ENCODE measurements at places on chromosomes 2 and 18.
A peak's percentile ranks its signal among the peaks of the same experiment; 100 is the strongest.

- DNase-seq = no peak
Observed at GRCh38 chr2:151878655-151879563, 50.7 kb upstream of the ARL5A start.

DNA sequence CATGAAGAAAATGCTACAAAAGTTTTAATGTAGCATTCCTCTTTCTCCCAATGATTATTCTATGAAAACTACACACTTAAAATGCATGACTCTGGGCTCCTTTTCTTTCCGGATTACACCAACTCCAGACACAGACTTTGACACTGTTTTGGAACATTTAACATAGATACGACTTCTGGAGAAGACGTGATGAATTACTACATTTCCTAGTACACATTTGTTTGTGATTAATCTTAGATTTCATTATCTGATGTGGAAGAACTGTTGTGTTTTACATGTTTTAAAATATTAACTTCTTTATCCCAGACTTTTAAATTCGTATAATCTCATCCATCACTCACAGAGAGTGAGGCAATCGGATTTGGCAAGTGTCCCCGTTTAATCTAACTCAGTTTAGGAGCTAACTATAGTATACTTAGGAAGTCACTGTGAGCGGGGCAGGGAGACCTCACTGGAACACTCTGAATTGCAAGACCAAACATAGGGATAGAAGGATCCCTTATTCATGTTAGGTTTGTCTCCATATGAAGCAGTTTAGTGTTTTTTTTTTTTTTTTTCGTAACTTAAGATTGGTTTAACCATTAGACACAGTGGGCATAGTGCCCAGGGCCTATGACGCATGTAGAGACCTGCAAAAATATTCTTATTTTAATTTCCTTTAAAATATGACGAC, 66.7 kb downstream of the PDE1A start:
- no peak for DNase-seq

- no peak for DNase-seq
Observed at GRCh38 chr2:190726255-190726654, 77.4 kb downstream of the NAB1 start.

- no peak for DNase-seq
Observed at GRCh38 chr18:49020129-49020528, 69.4 kb upstream of the SMAD7 start.

DNA sequence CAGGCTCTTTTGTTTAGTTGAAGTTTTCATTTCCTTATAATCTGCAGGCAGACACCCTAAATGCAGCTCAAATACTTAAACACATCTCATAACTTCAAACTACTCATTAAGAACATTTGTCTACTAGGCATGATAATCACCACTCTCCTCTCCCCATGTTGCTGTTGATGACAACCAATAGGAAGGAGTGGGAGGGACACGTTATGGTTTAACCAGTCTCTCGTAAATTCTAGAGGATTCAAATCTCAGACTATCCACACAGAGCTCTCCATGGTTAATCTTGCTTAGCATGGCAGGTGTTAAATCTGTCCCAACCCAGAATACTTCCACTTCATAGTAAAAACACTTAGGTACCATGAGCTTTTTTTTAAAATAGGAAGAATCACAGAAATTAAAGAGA, 127.4 kb upstream of the AQP4 start:
- DNase-seq = no peak

- DNase-seq = no peak
Observed at GRCh38 chr2:187207126-187207525, 240.9 kb downstream of the CALCRL start.

GRCh38 chr2:192000196-192000980, 153.5 kb upstream of the CAVIN2 start:
- no peak for DNase-seq

GRCh38 chr2:100008956-100009355, 133.4 kb downstream of the AFF3 start:
- no peak for DNase-seq

GRCh38 chr2:219207884-219208740, 1.5 kb downstream of the ZFAND2B start:
- no peak for DNase-seq

DNA sequence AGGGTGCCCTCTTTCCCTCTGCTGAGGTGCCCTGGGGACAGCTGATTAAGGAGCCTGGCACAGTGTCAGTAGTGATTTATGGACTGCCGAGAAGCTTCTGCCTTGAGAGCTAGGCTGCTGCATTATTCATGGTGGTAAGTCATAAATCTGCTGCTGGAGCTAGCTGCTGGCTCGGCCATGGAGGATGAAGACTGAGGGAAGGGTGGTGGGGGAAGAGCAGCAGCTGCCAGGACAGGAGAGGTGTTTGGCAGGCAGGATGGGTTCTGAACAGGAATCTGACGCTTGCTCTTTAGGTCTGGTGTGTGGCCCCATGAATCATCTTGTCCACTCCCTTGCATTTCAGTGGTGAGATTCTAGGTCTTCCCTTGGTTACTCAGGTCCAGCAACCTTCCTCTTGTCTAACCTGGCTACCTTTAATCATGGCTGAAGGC, 296.3 kb downstream of the DYSF start:
- peak; percentile 34 for DNase-seq

DNA sequence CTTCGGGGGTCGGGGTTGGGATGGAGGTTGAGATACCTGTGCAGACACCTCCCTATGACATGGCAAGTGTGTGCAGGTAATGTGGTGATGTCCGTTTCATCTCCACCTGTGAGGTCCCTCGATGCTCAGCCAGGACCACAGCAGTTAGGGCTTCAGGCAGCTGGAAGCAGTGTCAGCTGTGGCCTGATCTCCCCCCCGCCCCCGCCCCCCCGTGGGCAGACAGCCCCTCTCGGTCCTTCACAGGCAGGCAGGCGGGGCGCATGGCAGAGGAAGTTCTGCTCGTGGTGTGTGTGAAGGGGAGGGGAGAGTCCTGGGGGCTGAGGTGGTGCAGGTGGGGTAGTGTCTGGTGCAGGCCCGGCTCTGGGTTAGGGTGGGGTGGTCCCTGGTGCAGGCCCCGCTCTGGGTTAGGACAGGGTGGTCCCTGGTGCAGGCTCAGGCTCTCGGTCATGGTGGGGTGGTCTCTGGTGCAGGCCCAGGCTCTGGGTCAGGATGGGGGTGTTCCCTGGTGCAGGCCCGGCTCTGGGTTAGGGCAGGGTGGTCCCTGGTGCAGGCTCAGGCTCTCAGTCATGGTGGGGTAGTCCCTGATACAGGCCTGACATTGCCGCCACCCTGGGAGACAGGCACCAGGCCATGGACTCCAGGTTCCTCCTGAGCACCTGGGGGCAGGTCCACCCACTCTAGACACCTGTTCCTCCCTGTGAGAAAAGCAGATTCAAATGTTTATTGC, 94.3 kb downstream of the NFATC1 start:
- DNase-seq = no peak

- DNase-seq = no peak
Observed at GRCh38 chr18:72637299-72637698, 93.2 kb upstream of the CBLN2 start.

DNA sequence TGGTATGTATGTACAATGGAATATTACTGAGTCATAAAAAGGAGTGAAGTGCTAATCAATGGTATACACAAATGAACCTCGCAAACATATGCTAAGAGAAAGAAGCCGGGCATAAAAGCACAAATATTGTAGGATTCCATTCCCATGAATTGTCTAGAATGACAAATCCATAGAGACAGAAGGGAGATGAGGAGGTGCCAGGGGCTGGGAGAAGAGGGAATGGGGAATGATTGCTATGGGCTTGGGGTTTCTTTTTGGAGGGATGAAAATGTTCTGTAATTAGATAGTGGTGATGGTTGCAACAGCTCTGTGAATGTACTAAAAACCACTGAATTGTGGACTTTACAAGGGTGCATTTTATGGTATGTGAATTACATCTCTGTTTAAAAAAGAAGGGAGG, 73.5 kb downstream of the GLI2 start:
- DNase-seq = no peak

GRCh38 chr18:59021500-59021899, 118.2 kb upstream of the SEC11C start:
- peak; percentile 21 for DNase-seq

DNA sequence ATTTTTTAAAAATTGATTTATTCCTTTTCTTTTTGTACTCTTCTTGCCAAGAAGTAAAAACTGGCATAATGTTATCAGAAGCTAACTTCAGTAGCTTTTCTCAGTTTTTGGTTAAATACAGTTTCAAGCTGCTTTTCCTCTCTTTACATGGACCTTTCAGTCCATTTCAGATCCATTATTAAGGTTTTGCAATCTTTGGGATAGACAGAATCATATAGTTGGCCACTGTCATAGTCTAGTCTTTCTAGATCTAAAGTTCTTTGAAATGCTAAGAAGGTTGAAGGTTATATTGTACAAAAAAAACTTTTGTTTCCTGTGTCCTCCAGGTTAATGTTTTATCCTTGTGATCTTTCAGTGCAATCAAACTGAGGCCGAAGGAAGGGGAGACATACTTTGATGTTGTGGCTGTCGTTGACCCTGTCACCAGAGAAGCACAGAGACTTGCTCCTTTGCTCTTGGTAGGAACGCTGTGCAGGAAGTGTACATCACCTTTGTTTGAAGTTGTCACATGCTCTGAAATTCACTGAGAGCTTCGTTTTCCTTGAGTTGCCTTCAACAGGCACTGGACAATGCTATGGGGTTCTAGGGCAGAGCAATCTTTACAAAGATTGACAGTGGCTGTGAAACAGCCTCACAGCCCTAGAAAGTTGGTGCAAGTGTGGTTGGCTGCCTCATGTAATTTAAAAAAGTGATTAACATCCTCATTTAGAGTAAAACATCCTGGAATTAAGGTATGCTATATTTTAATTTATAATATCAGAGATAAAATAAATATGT, 79.1 kb downstream of the UGGT1 start:
- DNase-seq = no peak

DNA sequence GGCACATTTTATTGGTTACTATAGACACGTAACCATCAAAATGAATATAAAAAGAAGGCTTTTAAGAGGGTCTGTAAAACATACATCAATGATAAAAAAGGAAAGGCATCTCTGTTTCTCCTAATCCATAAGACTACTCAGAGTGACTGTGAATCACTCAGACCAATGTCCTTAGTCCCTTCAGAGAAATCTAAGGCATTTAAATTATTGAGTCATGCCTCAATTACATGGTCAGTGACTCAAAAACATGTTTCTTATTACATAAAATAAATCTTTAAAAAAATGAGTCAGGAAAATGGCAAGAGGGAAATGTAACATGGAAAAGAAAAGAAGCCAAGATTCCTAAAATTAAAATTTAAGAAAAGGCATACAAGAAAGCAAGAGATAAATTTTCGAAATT, 146.6 kb downstream of the ERBB4 start:
- DNase-seq = no peak

GRCh38 chr2:238597638-238598528, 171.2 kb downstream of the ASB1 start:
- DNase-seq = no peak

- DNase-seq = no peak
Observed at GRCh38 chr2:205292665-205293295, 389.5 kb upstream of the NRP2 start.

- no peak for DNase-seq
Observed at GRCh38 chr2:231531883-231532755, 1.9 kb upstream of the NMUR1 start.

DNA sequence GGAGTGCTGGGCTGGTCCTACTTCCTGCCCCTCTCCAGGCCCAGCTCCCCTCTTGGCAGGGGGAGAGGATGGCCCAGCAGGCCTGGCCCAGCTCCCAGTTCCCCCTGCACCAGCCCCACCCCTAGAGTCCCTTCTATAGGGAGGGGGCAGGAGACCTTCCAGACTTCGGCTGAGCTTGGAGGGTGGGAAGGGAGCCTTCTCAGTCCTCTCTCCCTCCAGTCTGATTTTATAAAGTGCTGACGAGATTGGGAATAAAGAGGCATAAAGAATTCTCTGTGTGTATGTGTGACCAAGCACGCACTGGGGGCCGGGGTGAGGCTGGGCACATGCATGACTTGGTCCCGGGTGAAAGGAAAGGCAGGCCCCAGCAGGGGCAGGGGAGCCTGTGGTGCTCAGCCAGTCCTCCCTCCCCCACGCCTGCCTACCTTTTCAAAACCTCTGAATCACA, 5.1 kb downstream of the CHPF start:
- DNase-seq = no peak

DNA sequence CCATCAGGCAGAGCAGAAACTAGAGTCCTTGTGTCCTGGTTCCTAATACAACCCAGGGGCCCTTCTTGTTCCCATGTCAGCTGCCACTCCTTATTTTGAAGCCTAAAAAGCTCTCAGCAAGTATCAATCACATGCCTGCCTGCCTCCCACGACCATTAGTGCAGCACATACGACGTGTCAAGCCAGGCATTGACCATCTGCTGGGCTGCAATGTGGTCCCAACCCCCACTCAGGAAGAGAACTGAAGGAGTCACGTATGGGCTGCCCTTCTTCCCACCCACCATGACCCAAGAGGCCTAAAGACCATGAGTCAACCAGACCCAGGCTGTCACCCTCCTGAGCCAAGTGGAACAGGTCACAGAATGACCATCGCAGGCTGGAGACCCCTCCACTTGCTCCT, 98.8 kb downstream of the KLHL29 start:
- DNase-seq = no peak

- no peak for DNase-seq
Observed at GRCh38 chr18:12046751-12047335, 46.8 kb upstream of the ANKRD62 start.
